NCI-H446 (cell line): ENCODE measurements at places on chromosomes 13 and 19.

- DNase-seq: no peak
Measured at GRCh38 chr19:38458991-38459390, 25.5 kb downstream of the RYR1 start.

DNA sequence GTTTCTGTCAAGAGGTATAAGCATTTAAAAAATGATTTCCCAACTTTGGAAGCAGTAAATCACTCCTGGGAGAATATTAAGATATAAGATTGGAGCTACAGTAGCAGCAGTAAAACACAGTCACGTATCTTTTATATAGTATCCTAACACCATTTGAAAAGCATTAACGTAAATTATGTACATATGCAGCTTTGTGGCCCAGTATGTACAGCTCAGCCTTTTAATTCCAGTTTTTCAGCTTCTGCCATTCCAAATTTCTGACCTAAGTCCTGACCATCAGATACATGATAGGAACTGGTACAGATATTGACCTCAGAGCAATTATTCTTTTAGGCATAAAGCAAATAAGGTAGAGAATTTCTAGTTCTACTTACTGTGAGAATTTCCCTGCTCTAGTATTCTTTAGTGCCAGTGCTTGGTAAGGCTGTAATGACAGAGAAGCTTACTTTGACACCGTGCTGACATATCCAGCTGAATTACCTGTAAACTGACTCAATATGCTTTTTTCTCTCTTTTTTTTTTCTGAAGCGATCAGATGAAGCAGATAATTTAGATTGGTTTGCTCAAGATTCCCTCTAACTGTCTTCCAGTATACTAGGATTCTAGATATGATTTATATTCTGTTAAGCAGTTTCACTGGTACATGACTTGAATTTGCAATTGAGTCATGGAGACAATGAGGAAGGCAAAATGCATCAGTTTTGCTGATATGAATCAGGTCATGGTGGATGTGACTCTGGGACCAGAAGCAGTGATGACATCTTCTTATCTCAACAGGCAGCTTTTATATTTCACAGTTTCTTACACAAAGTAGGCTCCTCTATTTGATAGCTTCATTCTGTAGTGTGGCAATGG, 703.6 kb downstream of the SLITRK6 start:
- no peak for DNase-seq

- no peak for DNase-seq
Measured at GRCh38 chr13:109869312-109870237, 83.2 kb upstream of the IRS2 start.

DNA sequence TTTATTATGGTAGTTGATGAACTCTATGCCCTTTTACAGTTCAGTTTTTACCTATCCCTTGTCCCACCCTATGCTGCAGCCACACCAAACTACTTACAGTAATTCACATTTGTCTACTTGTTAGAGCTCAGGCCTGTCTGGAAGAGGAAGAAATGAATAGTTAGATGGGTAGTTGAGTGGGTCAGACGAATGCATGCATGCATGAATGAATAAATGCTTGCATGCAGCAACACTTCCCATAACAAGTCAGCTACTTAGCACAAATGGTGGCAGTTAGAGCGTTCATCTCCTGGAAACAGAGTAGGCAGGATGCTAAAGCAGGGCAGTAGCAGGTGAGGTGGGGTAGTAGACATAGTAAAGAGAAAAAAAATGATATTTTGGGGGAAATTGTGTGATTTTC, 322.3 kb downstream of the NDFIP2 start:
- no peak for DNase-seq

DNA sequence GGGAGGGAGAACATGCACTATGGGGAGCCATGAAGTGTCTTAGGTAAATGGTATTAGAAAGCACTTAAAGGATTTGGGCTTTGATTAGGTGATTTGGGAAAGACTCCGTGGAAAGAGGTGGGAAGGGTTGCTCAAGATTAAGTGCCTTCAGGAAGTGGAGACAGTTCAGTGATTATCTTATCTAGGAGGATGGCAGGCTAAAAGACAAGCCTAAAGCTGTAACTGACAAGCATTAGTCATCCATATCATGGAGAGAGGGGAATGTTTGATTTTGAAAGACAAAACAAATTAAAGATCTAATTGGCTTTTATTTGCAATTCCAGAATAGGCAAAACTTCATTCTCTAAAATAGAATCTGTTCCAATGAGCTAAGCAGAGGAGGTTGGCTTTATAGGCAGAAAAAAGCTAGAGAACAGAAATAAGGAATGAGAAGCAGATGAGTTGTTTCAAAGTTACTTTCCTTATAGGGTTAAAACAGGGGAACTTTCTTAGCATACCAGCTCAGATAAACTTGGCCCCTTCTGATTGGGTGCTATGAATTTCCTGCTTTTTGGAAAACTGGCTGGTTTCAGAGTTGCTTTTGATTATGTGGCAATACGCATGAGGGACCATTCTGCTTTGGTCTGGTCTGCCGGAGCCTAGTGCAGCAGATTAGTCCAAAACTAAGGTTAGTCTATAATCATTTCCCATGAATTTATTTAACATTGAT, 1.8 kb upstream of the DIAPH3 start:
- DNase-seq: no peak

DNA sequence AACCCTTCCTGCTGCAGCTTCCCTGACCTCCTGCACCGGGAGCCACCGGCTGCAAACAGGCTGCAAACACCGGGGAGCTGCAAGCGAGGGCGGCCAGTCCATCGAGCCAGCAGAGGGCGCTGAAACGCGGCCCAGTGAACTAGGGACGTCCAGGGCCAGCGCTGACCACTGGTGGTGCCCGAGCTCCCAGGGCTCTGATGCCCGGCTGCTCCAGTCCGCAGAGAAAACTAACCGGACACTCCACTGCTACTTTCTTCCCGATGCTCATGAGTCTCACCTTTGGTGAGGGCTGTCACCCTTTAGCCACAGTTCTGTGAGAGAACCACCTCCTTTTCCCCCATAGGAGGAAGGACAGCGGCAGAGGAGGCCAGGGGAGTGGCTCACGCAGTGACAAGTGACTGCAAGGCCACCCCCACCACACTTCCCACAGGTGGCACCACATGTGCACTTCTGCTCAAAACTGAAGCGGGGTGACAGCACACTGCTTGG, 82.8 kb upstream of the MTIF3 start:
- DNase-seq: peak; percentile 22

DNA sequence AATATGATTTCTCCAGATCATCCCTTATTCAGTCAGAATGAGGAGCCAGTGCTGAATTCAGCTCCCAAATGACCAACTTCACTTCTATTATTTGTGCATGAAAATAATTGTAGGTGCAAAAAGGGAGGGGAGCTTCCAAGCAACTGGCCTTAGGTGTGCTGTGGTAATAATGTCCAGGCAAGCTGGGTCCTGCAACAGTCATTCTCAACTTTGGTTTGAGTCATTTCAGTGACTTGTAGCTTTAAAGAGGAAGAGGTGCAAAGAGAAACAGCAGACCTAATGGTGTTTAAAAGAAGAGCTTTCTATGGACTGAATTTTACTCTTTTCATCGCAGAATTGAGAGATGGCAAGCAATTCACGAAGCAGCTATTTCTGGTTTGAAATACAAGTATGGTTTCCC, 29.2 kb upstream of the FGF9 start:
- no peak for DNase-seq

DNA sequence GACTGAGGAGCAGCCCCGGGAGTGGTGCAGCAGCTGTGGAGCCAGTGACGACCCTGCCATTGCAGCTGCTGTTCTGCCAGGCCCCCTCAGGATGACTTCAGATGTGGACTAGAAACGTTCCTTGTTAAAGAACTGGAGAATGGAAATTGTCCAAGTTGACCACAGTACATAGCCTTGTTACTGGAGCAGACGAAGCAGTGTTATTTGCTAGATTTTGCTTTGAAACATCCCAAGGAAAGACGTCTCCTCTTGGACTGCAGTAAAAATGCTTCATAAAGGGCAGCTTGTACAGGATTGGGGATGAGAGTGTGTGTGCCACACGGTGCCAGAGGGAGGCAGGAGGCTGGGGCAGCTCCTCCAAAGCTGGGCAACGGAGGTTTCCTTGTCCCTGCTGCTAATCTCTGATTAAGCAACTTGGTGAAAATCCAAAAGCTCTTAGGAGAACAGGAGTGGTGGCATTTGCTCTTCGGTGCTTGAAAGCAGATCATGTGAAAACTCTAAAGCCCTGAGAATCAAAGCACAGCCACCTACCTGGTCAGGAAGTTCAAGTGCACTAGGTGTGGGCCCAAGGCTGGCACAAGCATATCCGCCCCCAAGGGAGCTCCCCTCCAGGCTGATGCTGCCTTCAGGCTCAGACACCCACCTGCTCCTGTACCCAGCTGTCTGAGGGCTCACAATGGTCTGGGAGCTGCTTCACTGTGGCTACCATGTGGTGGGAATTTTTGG, 34.5 kb downstream of the SHISA2 start:
- DNase-seq: no peak

GRCh38 chr13:113859311-113860050, 4.4 kb downstream of the GAS6 start:
- no peak for DNase-seq

DNA sequence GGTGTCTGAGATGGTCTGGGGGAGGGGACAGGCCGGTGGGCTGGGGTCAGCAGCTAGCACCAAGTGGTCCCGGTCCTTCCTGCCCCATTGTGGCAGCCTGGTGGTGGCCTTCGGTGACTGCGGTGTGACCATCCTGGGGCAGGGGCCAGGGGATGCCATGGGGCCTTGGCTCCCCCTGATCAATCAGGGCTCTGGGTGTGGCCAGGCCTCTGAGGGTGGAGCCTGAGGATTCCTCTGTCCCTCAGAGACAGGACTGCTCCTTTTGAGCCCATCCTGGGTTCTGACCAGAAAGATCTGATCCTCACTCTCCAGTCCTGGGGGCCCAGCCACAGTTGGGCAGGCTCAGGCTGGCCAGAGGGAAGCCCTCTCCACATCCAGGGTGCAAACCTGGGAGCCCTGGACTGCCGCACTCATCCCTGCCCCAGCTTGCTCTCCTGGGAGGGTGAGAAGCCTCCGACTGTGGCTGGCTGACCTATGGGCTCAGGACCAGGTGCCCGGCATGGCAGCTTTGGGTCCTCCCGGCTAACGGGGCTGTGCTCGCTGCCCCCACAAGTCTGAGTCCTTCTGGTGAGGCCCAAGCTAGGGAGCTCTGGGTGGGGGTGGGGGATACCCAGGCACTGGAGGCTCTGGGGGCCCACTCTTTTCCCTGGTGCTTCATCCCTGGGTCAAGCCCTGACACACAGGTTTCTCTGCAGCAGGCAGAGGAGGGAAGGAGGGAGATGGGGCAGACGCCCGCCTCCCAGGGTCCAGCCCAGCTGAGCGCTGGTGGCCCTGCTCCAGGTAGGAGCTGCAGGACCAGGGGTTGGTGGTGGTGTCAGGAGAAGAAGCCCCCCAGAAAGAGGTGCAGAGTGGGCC, 59.5 kb downstream of the IER2 start:
- no peak for DNase-seq

- DNase-seq: no peak
Measured at GRCh38 chr19:10087296-10088061, 1.4 kb downstream of the SHFL start.

DNA sequence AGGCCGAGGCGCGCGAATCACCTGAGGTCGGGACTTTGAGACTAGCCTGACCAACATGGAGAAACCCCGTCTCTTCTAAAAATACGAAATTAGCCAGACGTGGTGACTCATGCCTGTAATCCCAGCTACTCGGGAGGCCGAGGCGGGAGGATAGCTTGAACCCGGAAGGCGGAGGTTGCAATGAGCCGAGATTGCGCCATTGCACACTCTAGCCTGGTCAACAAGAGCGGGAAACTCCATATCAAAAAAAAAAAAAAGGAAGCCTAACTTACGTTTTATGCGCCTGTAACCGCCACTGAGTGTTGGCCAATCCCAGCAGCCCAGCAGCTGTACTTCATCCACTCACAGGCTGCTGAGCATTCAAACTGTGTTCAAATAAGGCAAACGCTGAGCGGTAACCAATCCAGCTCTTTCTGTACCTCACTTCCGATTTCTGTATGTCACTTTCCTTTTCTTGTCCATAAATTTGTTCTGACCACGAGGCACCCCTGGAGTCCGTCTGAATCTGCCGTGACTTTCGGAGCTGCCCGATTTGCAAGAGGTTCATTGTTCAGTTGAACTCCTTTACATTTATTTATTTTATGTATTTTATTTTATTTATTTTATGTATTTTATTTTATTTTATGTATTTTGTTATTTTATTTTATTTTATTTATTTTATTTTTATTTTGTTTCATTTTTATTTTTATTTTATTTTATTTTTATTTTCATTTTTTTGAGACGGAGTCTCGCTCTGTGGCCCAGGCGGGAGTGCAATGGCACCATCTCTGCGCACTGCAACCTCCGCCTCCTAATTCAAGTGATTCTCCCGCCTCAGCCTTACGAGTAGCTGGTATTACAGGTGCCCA, 18.2 kb downstream of the DPRX start:
- DNase-seq: no peak

DNA sequence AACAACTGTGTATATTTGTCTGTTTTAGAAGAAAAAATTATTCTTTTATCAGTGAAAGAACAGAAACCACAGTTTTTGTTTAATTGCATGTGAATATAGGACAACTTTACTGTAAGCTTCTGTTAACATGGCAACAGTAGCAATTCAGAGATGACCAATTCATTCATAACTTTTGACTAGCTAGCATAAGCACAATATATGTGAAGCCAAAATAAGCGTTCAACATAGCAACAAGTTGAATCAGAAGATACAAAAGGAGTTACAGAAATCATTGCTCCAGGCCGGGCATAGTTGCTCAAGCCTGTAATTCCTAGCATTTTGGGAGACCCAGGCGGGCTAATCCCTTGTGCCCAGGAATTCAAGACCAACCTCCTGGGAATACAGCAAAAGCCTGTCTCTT, 197.1 kb upstream of the GPC6 start:
- DNase-seq: no peak

- DNase-seq: no peak
Measured at GRCh38 chr19:33404506-33405253, 31.2 kb downstream of the CEBPG start.

DNA sequence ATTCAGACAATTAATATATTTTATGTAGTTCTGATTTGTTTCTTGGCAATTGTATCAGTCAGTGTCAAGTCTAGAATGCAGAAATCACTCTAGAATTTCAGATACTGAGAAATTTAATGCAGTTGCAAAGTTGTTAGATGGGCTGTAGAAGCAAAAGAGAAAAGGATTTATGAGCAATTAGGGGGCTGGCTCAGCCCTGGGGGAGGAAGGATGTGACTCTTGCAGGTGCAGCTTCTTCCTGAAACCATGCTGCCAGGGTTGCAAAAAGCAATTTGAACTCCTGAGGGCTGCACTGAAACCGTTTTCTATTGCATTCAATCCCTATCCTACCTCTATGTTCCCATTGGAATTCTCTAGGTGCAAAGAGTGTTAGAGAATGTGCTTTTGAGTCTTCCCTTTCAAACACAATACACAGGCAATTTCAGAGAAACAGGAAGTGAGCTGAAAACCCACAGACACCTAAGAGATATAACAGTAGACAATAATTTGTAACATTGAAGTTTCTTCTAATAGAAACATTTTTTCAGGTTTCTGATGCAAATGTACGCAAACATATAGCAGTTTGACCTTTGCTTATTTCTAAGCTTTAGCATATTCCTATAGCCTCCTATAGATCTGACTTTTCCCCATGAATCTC, 814.7 kb upstream of the ATXN8OS start:
- no peak for DNase-seq

GRCh38 chr19:29662278-29662603, 3.0 kb upstream of the PLEKHF1 start:
- no peak for DNase-seq

- DNase-seq: no peak
Measured at GRCh38 chr13:45315520-45316167, 25.3 kb downstream of the TPT1 start.
